NCI-H2227 treated with DMSO at 0.1 percent for 48 hours (cell line): ENCODE measurements at places on chromosomes 4 and X.

DNA sequence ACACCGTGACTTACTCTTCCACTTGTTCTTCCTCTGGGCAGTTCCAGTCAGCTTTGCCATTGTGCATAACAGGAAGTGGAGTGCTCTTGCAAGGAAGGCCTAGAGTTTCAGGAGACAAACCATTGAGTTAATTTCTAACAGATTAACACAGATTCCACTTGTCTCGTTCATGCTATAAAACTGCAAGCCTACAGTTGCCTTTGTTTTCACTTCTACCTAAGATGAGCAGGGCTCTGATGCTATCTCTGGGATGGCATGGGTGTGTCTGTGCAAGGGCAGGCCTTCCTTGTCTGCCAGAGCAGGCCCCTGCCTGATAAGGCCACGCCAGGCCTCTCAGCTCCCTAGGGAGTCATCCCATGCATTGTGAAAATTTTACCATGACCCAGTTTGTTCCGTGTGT, 67.7 kb upstream of the PGRMC2 start:
- DNase-seq, result no peak

DNA sequence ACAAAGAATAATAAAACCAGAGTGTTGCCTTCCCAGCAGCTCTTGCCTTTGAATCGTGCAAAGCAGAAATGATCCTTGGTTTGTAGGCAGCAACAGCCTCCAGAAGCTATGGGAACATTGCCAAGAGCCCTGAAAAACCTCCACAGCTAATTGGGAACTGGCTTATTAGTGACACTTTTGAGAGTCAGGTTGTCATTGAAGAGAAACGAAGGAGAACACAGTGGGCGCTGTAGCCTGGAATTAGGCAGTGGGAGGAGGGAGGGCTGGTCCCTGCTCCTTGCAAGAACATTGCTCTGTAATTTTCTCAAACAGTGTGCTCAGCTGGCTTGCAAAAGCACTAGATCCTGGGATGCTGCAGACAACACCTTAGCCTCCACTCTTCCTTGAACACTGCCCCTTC, 331.5 kb upstream of the EMCN start:
- DNase-seq, result peak; percentile 74

DNA sequence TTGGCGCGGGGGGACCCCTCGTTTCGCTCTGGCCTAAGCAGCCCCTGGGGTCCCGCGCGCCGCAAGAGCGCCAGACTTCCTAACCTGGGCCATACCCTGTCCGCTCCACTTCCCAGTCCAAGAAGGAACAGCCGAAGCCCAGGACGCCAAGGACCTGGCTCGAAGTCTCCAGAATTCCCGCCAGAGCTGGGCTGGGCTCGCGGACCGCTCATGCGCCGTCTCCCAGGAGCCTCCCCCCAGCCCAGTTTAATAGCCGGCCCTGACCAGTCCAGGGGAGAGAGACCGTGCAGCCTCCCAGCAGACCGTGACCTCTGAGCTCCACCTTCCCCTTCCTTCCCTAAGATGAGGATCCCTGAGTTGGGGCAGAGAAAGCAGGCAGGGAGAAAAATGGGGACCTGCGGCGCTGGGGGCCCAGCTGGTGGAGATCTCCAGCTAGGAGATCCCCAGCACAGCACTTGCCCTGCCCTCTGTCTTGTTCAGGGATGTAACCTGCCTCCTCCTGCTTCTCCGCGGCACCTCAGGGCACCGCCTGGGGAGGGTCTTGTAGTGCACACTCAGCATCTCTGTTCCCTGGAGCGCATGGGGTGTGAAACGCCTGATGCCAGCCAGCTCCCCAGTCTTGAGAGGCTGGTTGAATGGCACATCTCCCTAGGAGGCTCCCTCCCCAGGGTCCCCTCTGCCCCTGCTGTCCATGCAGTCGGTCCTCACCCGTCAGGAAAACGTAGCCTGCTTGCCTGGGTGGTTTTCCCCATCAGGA, 1.2 kb upstream of the LETM1 start:
- no peak for DNase-seq

DNA sequence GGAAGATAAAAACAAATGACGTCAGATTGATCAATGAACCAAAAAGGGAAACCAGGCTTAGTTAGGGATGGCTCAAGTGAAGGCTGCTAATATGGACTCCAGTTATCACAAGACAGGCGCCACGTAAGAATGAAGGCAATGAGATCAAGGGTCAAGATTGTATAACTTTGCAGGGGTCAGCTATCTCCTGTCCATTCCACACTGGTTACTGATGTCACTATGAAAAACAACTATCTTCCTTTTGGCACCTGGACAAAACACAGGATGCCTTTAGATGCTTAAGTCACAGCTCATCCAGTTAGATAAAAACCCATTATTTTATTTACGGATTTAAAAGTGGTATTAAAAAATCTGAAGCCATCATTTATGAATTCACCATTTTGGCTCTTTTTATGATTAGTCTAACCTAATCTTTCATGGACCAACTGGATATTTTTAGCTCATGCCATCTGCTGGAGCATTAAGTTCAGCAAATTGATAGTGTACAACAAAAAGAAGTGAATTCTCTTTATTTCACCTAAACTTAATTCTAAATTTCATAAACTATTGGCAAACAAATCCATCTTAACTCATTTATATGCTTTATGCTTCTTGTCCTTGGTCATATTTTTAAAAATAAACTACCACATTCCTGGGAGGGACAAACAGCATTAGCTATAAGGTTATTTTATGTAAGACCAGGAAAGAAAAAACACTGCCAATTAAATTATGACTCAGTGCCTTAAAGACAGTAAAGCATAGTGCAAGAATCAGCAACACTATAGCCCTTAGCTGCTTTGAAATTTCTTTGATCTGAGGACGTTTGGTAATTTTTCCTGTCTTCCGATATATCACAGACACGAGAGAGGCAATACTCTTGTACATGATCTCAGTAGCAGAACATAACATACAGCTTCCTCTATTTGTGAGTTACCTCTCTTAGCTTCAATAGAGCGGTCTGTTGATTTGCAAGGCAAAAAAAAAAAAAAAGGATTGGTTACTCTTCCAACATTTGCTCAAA, 27.0 kb downstream of the DHX15 start:
- DNase-seq, result no peak

DNA sequence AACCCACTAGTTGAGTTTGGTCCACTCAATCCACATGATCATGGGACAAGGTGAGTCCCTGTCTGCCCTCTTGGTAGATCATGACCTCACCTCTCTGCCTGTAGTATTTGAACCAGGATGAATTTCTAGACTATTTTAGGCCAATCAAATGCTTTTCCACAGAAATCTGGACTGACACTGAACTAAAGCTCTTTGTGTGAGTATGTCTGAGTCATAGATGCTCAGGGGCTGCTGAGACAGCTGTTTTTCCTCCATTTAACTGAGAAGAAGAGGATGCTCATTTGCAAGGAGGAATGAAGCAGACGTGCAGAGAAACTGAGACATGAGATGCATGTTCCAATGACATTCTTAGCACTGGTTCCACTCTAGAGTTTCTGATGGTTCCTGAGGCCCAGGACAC, 77.3 kb upstream of the TMEM47 start:
- no peak for DNase-seq

DNA sequence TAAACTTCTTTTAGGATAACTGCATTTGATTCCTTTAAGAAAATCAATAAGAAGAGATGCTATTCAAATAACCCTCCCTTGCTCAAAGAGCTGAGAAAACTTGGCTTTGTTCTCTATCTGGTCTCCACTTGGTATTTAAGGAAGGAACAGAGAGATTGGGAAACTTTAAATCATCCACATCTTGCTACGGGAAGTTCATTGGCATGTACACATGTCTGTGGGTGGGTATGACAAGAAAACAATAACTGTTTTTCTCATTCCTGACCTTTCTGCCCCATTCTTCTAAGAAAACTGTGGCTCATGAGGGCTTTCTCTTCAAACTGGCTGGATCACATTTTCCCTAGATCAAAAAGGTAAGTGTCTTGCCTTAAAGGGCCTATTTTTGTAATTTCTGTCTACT, 6.0 kb downstream of the SEL1L3 start:
- no peak for DNase-seq

GRCh38 chr4:36078319-36078718, 166.0 kb downstream of the ARAP2 start:
- DNase-seq, result no peak

GRCh38 chr4:174396599-174397110, 112.9 kb downstream of the CEP44 start:
- DNase-seq, result no peak

DNA sequence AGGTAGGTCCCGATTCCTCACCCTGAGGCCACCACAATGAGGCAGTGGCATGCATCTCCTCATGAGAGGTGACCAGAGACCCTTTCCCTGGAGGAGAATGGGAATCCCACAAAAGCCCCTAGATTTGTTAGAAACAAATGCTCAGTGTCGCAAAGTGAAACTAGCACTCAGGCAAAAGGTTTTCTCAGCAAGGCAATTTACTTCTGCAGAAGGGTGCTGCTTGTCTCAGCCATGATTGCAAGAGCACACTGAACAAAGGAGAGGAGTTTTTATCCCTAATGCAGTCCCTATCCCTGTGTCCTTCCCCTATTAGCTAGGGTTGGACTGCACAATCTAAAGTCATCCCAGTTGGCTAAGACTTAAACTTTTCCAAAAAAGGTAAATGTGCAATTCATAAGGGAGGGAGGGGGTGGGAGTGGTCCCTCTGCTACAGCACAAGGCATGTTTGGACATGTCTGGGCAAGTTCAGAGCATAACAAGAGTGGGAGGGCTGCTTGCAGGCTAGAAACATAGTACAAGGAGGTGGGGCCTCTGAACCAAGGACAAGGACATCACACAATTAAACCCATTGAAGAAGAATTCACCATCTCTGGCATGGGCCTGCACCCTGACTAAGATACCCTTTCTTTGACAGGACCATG, 185.3 kb downstream of the CCNG2 start:
- no peak for DNase-seq

- no peak for DNase-seq
Observed at GRCh38 chrX:151042842-151043241, 59.7 kb downstream of the HMGB3 start.

- DNase-seq, result no peak
Observed at GRCh38 chr4:184613405-184613804, 35.8 kb downstream of the CASP3 start.

- DNase-seq, result no peak
Observed at GRCh38 chrX:71514367-71515037, 18.4 kb upstream of the OGT start.

DNA sequence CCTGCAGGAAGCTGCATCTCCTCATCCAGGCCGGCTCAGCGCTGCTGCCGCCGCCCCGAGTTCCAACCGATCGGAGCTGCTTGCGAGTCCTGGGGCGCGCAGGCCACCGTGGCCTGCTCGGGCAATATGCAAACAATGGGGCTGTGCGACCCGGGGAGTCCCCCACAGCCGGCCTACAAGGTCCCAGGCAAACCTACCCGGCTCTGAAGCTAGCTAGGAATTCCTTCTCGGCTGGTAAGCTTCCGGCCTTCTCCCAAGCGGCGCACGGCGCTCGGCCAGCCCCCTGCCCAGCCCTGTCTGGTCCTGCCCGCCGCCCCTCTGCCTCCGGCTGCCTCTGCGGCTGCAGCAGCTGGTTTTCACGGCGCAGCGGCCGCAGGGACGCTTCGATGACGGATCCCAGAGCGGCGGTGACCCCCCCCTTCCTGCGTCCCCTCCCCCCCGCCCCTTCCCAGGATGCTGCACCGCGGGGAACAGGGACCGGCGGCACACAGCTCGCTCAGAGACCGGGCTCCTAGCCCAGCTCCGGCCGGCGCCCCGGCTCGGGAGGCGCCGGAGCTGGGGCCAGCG, 59.4 kb downstream of the TSC22D3 start:
- DNase-seq, result peak; percentile 9

GRCh38 chrX:40007131-40007755, 90.5 kb downstream of the BCOR start:
- no peak for DNase-seq

DNA sequence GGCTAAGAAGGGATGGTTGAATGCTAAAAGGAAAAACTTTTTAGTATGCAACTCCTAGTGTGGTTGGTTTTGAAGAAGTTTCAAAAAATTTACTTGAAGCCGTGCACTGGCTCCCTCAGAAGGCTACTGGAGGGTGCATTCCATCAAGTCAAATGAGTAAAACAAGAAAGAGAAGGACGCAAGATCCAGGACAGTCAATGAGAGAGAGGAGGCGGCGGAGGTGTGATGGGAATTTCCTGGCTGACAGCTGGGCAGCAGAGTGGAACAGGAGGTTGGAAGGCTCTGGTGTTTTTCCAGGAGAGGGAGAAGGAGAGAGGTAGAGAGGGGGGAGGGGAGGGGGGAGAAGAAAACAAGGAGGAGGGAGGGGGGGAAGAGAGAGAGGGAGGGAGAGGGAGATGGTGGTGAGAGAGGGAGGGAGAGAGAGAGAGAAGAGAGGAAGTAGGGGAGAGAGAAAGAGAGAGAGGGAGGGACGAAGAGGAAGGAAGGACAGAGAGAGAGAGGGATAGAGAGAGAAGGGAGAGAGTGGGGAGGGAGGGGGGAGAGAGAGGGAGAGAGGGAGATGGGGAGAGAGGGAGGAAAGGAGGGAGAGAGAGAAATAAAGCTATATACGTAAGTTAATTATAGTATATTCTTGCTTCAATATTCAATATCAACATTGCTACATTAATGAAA, 126.4 kb downstream of the SH3KBP1 start:
- DNase-seq, result no peak

GRCh38 chr4:52588771-52589591, 70.1 kb downstream of the USP46 start:
- DNase-seq, result no peak

GRCh38 chr4:127214016-127214415, 418.7 kb upstream of the INTU start:
- no peak for DNase-seq

DNA sequence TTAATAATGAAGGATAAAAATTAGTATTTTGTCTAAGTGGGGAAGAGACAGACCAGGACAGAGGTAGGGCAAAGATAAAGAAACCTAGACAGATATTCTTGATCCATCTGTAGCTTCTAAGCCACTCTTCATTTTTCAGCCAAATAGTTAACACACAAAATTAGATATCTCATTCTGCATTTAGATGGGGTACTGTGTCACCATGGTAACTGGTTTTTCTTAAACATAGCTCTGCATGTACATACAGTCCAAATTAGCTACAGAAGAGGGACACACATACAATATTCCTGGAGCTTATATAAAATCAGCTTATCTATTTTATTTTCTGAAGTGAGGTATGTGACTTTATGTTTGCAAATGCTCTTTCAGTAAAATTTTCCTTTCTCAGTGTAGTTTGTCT, 393.7 kb downstream of the PPP3CA start:
- DNase-seq, result no peak

DNA sequence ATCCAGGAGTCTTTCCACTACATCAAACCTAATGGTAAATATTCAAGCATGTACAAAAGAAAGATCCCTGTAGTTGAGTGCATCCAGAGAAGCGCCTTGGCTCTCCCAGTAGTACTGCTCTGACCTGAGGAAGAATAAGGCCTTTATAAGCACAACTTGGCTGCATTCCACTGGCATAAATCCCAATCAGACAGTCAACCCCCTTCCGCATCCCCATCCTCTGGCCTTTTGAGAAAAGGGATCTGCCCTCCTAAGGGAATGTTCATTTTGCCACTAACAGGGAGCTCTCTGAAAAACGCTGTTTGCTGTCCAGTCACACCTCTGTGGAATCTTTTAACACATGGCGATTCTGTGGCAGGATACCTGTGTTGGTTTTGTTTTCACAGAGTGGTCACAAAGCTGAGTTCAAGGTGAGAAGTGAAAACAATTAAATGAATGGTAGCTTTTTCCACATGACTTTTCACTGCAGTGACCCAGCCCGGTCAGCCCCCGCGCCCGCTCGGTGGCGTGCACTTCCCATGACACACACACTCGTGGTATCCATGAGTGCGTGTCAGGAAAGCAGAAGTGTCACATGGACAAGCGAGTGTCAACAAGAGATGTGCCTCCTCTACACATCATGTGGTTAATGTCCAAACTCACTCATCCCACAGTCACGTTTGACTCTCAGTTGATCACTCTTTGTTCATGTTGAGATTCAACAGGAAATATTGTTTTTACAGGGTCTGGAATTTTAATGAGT, 112.2 kb upstream of the ENPP6 start:
- DNase-seq, result no peak

GRCh38 chrX:1601051-1601767, 9.8 kb downstream of the AKAP17A start:
- DNase-seq, result no peak
